SW480 (cell line): ENCODE measurements at places on chromosomes 11 and 22.

GRCh38 chr11:69598147-69598546 lies 42.8 kb upstream of the CCND1 start:
- DNase-seq, result peak; percentile 66

GRCh38 chr22:40196628-40197360 lies 19.1 kb downstream of the TNRC6B start:
- no peak for DNase-seq

DNA sequence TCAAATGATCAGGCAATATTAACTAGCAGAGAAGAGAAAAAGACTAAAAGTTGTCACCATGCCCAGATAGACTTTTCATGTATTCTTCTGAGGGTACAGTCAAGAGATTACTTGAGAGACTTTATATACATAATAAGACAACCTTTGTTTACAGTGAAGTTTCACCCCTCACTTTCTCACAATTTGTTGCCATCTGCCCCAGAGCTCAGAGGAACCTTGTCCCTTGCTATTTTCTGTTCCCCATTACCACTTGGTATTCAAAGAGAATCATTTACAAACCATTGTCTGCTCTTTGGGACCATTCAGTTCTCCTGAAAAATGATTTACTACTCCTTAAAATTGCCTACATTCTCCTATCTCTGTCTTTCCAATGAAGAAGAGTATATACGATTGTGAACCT lies 544.6 kb downstream of the CNTN5 start:
- no peak for DNase-seq

DNA sequence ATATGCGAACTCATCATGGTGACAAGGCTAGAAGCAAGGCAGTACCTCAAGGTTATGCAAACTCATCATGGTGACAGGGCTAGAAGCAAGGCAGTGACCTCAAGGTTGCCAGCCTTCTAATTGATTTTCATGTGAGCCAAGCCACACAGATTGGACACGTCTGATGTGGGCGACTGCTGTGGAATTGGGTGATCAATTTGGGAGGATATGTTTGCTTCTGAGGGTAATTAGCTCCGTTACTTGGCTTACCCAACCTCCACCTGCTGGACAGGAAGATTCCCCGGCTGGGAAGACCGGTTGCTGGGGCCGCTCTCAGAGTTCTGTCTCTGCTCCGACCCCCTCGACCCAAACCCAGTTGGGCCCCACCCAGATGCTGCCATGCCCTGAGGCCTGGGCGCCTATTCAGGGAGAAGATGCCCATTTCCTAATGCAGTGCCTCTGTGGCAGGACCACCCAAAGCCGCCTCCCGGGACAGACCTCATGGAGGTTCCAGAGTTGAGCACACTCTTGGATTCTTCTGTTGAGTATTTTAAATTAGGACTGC lies 69.9 kb upstream of the SHANK2 start:
- no peak for DNase-seq

GRCh38 chr11:28269586-28269985 lies 161.4 kb downstream of the METTL15 start:
- DNase-seq, result no peak

DNA sequence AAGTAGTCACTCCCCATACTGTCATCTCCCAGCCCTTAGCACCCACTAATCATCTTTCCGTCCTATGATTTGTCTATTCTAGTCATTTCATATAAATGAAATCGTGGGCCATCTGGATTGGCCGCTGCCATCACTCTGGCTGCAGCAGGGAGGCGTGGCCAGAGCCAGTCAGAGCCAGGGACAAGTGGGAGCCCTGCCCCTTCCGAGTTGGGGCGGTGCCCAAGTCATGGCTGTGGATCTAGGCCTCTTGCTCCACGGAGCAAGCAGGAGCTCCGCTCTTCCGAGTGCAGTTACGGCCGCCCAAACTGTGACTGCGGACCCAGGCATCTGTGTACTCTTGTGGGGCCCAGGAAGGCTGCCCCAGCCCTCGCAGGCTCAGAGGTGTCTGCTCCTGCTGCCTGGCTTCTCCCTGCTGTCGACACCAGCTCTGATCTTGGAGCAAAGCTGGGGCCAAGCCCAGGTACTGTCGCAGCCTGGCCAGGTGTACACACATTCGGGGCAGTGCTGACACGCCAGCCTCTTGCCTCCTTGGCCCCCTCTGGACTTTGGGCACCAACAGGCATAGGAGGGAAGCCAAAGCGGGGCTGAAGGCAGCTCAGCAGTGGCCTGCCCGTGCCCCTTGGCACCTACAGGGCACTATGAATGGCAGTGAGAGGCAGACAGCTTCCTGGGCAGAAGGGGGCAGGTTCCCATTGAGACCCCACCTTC lies 8.4 kb downstream of the MRPL48 start:
- no peak for DNase-seq

DNA sequence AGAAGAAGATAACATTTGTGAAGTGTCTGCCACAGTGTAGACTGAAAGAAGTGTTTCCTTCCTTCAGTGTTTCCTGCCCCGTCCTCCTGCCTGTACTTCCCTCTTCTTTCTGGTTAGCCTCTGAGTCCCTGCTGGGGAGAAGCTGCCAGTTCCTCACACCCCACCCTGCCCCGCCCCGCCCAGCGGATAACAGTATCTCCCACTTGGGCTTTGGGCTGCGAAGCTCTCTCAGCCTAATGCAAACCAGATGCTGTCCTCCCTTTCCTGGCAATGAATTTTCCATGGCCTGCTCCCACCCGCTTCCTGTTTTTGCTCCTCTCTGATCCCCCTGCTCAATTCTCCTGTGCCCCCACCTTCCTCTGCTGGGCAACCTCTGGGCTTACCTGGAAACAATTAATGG lies 5.2 kb upstream of the RAB3IL1 start:
- no peak for DNase-seq

GRCh38 chr22:46946383-46946962 lies 184.0 kb downstream of the TBC1D22A start:
- DNase-seq, result no peak

GRCh38 chr22:49215840-49216239 lies 611.8 kb downstream of the BRD1 start:
- no peak for DNase-seq

DNA sequence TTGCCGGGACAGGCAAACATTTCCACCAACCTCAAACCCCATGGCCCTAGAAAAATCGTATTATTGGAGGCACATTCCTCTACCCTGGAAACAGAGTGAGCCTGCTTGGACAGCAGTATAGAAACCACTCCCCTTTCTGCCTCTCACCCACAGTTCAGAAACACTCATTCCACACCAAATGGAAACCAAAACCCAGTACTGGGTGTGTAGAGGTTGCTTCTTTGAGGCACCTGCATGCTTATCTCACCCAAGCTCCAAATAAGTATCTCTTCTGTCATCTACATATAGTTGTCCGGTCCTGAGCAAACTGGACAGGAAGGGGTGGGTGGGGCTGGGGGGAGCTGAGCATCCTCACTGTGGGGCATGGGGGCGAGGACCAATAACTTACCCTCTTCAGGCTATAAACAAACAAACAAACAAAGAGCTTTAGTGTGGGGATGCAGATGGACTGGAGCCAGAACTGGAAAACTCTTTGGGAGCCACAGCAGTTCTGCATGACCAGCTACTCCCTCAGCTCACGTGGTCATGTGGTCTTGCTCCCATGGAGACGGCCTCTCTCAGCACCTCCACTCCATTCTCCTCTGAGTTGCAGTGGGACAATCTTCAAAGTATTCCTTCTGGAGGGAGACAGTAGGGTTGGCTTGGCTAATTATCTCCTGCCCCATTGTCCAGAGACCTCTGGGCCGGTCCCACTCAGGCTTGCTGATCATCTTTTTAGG lies 1.0 kb upstream of the PLAAT2 start:
- peak; percentile 68 for DNase-seq

DNA sequence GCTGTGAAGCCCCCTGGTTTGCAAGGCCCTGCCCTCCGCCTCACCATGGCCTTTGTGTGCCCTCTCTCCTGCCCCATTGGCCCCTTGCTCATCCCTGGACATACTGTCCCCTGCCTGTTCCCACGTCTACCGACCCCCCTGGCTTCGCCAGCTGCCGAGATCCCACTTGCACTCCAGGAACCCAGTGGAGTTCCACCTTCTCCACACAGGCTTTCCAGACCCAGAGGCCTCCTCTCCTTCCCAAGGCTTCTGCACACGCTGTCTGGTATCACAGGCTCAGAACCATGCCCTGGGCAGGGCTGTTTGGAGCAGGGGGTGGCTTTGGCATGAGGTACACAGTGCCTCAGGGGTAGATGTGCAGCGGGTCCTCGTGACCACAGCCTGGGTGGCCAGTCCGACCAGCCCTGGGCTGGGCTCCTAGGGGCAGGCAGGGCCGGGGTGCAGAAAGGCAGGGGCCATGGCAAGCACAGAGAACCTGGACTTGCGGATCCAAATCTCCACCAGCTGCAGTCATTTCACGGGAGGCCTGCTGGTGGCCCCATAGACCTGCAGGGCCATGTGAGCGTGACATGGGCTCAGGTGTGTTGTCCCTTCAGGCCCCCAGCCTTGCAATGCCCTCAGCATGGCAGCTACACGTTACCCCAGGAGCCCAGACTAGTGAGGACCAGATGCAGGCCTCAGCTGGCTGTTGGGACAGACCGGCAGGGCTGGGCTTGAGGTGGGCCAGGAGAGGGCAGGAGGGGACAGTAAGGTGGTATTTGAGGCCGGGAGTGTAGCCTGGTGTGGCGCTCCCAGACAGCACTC lies 9.5 kb downstream of the GRK2 start:
- no peak for DNase-seq

DNA sequence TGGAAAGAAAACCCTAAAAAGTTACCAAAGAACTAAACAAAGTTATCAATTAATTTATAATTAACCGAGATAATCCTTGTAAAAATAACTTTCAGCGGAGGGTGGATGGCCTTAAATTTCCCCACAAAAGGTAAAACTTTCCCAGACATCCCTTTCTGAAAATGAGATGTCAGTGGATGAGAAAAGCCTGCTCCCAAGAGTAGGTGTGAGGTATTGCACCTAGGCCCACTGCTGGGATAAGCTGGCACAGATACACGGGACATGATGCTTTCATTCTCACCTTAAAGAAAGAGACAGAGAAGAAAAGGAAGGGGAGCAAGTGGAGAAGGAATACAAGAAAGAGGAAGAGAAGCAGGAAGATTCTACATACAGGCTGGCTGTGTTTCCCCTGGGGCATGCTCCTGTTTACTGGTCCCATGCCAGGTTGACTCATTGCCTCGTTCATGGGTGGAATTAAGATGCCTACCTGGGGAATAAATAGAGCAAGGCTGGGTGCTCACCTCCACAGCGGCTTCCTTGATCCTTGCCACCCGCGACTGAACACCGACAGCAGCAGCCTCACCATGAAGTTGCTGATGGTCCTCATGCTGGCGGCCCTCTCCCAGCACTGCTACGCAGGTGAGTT lies at the start of gene SCGB2A2:
Gene SCGB2A2, plus strand, starts transcription at position 505 of the 625 bp plus-strand sequence. Its CDS starts 59 bp downstream, at position 564.
- DNase-seq, result no peak

- no peak for DNase-seq
Observed at GRCh38 chr11:107847184-107847583, 11.4 kb downstream of the SLC35F2 start.

DNA sequence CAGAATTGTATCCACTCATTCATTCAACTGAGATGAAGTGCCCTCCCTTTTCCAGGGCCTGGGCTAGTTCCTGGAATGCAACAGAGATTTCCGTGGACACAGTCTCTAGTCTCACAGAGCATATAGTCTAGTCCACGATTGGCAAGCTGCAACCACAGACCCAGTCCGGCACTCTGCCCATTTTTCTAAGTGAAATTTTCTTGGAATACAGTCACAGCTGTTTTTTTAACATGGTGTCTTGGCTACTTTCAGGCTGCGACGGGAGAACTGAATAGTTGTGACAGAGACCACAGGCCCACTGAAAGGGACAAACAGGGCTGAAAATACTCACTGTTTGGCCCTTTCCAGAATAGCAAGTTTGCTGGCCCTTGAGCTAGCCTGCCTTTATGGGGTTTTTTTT lies 29.2 kb downstream of the ALG12 start:
- no peak for DNase-seq

- DNase-seq, result no peak
Observed at GRCh38 chr22:25884121-25884520, 142.1 kb downstream of the MYO18B start.

- DNase-seq, result no peak
Observed at GRCh38 chr22:47382164-47382890, 619.9 kb downstream of the TBC1D22A start.

GRCh38 chr11:118596224-118597146 lies 10.9 kb upstream of the PHLDB1 start:
- no peak for DNase-seq

DNA sequence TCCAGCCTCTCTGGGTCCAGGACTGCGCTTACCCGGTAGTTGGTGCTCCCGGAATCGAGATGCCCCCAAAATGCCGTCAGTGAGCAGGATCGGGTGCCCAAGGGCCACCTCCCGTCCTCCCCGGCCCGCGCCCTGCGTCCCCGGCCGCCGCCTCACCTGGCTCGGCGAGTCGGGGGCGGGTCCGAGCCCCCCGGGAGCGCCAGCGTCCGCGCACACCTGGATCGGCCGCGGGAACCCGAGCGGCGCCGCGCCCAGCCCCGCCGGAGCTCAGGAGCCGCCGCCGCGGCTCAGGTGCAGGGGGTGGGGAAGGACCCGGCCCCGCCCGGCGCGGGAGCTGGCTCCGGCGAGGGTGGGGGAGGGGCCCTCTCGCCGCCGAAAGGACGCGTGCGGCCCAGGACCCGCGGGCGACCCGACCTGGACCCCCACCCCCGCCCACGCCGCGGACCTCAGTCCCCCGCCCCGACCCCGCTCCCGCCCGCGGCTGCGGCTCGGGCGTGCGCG lies at the start of gene SHANK2:
Gene SHANK2, minus strand, starts transcription at position 309 of the 501 bp plus-strand sequence. CDS start 105,251 bp downstream, outside the sequence.
- peak; percentile 18 for DNase-seq

DNA sequence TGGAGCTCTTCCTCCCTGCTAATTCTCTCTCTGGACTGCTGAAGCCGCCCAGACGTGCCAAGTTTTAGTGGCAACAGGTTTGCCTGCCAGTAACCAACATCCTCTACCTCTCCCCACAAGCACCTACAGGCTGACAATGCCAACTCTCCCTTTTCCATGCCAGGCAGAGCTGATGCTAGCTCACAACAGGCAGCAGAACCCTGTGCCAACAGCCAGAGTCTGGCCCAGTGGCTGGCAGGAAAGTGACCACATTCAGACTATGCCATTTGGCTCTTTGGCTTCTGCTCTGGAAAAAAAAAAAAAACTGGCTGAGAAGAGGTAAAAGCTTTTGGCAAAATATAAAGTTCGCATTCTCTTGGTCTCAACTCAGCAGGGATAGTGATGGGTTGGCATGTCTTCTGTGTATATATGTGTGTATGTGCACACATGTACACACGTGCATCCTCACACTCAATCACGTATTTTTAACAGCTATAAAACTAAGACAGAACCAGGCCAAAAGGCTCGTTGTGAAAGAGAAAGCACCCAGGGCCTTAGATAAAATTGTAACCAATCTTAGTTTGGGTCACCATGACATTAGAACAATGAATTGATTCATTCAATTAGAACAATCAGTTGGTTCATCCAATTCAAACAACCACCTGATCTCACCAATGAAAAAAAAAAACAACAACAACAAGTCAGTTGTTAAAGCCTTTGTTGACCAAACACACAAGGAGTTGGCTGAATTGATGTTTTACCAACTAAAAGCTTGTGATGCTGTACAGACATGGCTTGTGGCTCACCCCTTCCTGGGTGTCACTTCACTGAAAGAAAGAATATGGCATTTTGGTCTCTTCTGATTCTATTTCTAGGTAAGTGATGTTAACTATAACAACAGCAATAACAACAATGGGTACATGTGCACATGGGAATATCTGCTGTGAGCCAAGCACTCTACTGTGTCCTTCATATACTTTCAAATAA lies 48.6 kb downstream of the TRIM29 start:
- no peak for DNase-seq

- DNase-seq, result no peak
Observed at GRCh38 chr22:46064228-46064965, 85.9 kb upstream of the PPARA start.
